Activated CD4-positive, alpha-beta T cell treated with anti-CD3 and anti-CD28 coated beads for 1 hour (primary cell): ENCODE measurements at places on chromosomes 5 and 9.

GRCh38 chr5:169083394-169084018 lies 217.4 kb downstream of the SLIT3 start:
- no peak for DNase-seq

DNA sequence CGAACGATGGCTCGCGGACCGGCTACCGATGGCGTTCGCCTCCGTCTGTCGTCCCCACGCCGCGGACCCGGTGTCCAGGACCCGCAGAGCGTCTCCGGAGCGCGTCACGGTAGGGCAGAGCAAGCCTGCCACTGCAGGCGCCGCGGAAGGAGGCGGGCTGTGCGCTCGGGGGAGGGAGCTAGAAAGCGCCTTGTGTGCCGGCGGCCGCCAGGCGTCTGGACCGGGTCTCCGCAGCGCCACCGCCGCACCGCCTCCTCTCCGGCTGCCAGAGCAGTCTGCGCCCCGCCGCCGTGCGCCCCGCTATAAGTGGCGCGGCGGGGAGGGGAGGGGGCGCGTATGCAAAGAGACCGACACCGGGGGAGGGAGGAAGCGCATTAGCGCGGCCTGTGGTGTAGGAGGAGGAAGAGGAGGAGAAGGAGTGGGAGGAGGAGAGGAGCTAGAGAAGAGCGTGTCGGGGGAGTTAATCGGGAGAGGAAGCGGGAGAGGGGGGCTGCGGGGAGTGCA lies at the start of gene ENC1:
ENC1 (minus strand) TSS at position 279 of the 504 bp plus-strand sequence. CDS start 4,243 bp downstream, outside the sequence.
- peak; percentile 61 for DNase-seq

GRCh38 chr9:133058071-133058470 lies 3.7 kb upstream of the CEL start:
- DNase-seq = no peak

DNA sequence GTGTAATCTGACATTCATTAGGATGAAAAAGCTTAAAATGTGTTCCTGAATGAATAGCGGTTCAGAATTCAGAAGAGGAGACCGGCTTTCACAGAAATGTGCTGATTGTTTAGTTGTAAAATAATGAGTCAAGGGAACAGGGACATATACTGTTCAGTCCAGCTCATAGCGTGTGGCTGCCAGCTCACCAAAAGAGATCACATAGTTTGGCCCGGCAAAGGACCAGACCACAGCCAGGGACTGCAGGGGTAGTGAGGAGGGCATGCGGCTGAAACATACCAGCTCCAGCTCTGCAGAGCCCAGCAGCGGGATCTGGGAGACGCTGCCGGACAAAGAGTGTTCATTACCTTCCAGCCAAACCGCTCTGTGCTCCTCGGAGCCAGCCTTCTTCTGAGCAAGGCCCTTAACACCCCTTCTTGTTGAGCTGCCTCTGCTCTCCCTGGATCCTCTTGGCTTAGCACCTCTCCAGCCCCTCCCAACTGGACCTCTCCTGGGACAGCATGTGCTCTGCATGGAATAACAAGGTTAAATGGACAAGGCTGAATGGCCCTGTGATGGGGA lies 116.8 kb upstream of the CNTLN start:
- no peak for DNase-seq

DNA sequence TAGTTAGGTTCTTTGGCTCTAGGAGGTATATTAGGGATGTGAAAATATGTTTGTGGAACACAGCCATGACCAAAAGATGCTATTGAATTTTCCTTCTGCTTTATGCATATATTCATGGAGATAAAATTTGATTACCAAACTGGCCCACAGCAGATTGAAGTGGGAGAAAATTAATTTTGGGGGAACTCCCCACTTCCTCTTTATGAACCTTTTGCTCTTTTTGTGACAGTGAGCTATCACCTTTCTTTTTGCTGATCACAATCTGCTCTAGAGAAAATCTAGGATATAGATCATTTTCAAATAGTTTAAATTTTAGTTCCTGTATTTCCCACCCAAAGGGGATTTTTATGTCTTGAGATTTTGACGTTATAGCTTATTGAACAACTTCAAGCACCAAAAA lies 313.0 kb downstream of the GABRB2 start:
- no peak for DNase-seq

DNA sequence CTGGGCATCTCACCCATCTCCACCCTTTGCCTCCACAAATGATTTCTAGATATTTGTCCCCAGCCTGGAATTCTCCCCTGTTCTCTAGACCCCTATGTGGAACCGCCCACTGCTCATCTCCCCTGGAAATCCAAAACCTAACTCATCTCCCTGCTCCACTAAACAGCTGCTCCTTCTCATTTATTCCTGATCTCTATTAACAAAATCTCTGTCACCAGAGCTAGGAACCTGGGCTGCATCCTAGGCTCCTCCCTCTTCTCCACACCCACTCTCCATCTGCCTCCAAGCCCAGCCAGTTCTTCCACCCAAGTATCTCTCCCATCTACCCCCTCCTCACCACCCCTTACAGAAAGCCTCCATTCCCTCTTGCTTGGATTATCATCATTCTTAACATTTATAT lies 24.0 kb upstream of the SYNPO start:
- no peak for DNase-seq

- DNase-seq = no peak
Measured at GRCh38 chr9:110919609-110920008, 118.7 kb downstream of the LPAR1 start.

GRCh38 chr9:69332067-69332685 lies 7.2 kb downstream of the ENTREP1 start:
- DNase-seq = no peak

- DNase-seq = no peak
Measured at GRCh38 chr5:54177058-54177457, 133.3 kb downstream of the ARL15 start.

DNA sequence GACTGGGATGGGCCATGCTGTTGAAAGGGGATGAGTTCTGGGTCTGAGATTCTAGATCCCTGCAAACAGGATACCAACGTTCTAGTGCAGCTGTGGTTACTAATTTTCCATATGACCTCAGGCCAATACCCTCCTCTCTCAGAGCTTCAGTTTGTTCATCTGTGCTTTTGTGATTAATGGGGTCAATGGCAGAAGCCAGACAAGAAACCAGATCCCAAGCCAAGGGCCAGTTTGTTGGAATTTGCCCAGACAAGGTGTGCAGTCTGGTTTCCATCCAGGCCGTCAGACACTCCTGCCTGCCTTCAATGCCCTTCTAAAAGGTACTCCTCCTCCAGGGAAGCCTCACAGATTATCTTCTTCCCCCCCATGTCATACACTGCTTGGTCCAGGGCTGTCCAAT lies 11.4 kb downstream of the MYORG start:
- DNase-seq = no peak

- no peak for DNase-seq
Measured at GRCh38 chr9:16970321-16970720, 99.9 kb upstream of the BNC2 start.

DNA sequence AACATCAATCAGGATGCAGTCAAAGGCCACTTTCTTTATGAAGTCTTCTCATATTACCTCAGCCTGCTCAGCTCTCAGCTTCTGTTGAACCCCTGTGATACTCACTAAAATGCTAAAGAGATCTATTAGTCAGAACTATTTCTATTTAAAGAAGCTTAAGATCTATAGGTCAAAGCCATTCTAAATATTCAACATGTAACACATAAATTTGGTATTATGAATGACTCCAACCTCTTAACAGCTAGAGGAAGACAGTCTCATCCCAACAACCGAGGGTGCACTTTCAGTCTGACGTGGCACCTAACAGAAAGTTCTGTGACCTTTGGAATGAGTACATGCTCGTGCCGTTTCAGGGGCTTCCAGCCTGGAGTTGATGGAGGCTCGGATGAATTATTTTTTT lies 301.5 kb upstream of the VLDLR start:
- DNase-seq = no peak
